ENCODE measurements at places on chromosomes 3 and 15. TPM values are rescaled to one million over a fixed set of nuclear protein-coding genes. Genes with fewer than 3 reads are reported as not detected.

The TIPIN gene
- total RNA-seq: 34.3 TPM

The SLC12A1 gene
- total RNA-seq: not detected

The ZPLD1 gene
- total RNA-seq: not detected

The C2CD4B gene
- total RNA-seq: not detected

The CEMIP gene
- total RNA-seq: not detected

The CNTN6 gene
- not detected for total RNA-seq

The CPNE9 gene
- not detected for total RNA-seq

The DCP1A gene
- 28.6 TPM for total RNA-seq

- peaks cover 42% of the 10 kb centered on the region for H3K4me1 ChIP-seq
- H3K27me3 ChIP-seq: no peaks in the 10 kb centered on the region
- H3K36me3 ChIP-seq: no peaks in the 10 kb centered on the region
- peak overlapping the region; percentile 95 for H3K27ac ChIP-seq
- peak; percentile 76 for DNase-seq
Measured at GRCh38 chr15:41772720-41773331, 1.5 kb upstream of the MAPKBP1 start.

GRCh38 chr3:98555025-98555379 lies 23.2 kb downstream of the GPR15 start:
- no peak for DNase-seq
- H3K27ac ChIP-seq: peak overlapping the region; percentile 98
- H3K27me3 ChIP-seq: no peaks in the 10 kb centered on the region
- peaks cover 87% of the 10 kb centered on the region for H3K4me1 ChIP-seq
- peak overlapping the region; percentile 78 for H3K4me3 ChIP-seq

- H3K27ac ChIP-seq: no peak overlapping the region
- no peaks in the 10 kb centered on the region for H3K27me3 ChIP-seq
- no peaks in the 10 kb centered on the region for H3K4me1 ChIP-seq
- no peak for DNase-seq
- H3K4me3 ChIP-seq: no peak overlapping the region
- no peaks in the 10 kb centered on the region for H3K36me3 ChIP-seq
Measured at GRCh38 chr3:193498215-193498614, 56.5 kb downstream of the ATP13A4 start.

DNA sequence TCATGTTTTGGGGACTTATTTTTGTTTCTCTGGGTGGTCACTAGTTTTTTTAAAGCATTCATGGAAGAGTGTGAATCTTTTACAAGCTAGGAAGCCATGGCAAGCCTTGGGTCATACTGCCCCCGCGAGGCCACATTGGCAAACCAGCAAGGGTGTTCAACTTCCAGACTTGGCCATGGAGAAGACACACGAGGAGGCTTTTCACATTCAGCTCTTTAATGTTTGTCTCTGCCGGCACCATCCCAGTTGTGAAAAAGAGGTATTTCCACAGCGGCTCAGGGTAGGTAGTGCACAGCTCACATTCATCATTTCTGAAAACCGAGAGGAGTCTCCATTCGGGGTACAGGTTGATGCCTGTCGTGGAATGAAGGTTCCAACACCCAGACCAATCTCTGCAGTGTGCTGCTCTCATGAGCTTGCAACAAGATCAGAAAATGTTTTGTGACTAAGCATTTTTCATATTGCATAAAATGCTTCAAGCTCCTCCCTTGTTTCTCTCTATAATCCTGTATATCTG lies 7.7 kb downstream of the CCR5 start:
- peaks cover 6% of the 10 kb centered on the region for H3K27me3 ChIP-seq
- peaks cover 72% of the 10 kb centered on the region for H3K4me1 ChIP-seq
- peak overlapping the region; percentile 53 for H3K27ac ChIP-seq
- no peak overlapping the region for H3K4me3 ChIP-seq
- DNase-seq: peak; percentile 81
- H3K36me3 ChIP-seq: peaks cover 39% of the 10 kb centered on the region

DNA sequence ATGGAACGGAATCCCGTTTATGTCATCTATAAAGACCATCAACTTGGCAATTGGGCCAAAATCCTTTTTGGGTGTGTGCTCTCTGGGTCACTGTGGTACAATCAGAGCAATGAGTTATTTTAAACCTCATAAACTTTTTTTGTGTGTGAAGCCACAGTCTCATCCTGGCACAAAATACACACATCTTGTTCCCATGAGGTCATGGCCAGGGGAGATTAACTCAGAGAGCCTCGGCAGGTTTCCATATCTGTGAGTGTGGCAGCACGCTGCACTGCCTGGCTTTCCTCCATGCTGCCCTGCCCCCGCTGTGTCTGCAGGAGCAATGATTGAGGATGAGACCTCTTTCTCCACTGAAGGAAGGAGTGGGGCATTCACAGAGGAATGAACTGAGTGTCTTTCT lies 54.0 kb upstream of the DLG1 start:
- no peak for DNase-seq
- H3K27me3 ChIP-seq: peaks cover 30% of the 10 kb centered on the region
- H3K36me3 ChIP-seq: no peaks in the 10 kb centered on the region
- H3K27ac ChIP-seq: no peak overlapping the region

GRCh38 chr15:41774882-41775417 lies 666 bp downstream of the MAPKBP1 start:
- peaks cover 61% of the 10 kb centered on the region for H3K4me1 ChIP-seq
- no peaks in the 10 kb centered on the region for H3K36me3 ChIP-seq
- peak; percentile 46 for DNase-seq
- peak overlapping the region; percentile 91 for H3K4me3 ChIP-seq
- peak overlapping the region; percentile 95 for H3K27ac ChIP-seq
- H3K27me3 ChIP-seq: no peaks in the 10 kb centered on the region

- H3K4me3 ChIP-seq: no peak overlapping the region
- DNase-seq: no peak
- no peak overlapping the region for H3K27ac ChIP-seq
- no peaks in the 10 kb centered on the region for H3K27me3 ChIP-seq
- H3K36me3 ChIP-seq: no peaks in the 10 kb centered on the region
- H3K4me1 ChIP-seq: no peaks in the 10 kb centered on the region
Measured at GRCh38 chr15:27358751-27359434, 387.9 kb downstream of the GABRG3 start.

DNA sequence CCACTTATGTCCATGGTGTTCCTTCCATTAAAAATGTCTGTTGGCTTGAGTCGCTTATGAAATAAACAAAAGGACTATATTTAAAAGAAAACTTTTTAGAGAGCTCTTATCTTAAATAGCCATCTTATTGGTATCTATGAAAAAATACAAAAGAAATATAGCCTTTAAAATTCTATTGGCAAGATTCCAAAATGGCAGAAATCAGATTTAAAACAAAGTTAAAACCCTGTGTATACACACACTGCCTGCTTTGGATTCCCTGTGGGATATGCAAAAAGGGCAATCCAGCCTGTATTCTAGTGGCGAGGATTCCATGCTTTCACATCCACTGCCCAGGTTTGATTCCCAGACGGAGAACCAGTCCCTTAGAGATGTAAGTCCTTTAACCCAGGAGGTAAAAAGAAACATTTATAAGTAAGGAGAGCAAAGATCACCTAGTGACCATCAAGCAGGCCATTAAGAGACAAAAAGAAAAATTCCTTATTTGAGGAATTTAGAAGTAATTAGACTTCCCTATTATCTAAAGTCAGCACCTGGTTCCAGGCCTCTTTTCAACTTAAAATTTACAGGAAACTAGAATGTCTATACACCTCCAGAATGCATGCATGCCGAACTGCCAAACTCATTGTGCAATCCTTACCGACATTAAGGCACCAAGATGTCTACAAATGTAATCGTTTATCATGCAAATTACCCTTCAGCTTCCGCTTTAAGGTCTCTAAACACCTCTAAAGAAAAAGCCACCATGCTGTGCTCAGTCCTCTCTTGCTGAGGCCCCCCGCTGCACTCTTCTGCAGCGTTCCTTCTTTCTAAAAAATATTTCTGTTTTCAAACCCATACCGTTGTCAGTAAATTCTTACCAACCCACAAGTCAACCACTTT lies 69.6 kb upstream of the STRIT1 start:
- H3K27me3 ChIP-seq: peaks cover 4% of the 10 kb centered on the region
- DNase-seq: no peak
- no peaks in the 10 kb centered on the region for H3K36me3 ChIP-seq
- H3K4me1 ChIP-seq: no peaks in the 10 kb centered on the region

DNA sequence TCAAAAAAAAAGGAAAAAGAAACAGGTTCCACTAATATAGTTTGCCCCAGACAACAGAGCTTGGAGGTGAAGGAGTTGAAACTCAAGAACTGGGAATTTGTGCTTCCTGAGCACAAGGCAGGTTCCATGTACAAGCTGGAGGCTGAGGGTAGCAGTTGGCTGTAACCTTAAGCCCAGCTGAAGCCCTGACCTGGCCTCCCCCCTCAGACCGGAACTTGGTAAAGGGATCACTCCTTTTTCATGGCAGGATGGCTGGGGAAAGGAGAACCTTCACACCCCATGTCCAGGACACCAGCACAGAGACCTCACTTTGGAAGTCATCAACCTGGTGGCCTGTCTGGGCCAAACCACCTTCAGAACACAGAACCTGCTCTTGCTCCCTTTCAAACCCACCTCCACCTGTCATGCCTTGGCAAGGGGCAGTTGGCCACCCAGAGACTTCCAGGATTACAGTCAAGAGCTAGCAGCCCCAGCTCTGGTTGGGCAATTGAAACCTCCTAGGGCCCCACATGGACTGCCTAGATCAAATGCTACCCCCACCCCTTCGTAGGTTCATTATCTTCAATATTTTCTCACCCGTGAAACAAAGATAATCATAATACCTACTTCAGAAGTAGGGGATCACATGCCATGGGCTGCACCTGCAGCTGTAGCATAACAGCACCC lies 3.5 kb downstream of the RPL29 start:
- peaks cover 32% of the 10 kb centered on the region for H3K36me3 ChIP-seq
- H3K4me1 ChIP-seq: peaks cover 42% of the 10 kb centered on the region
- DNase-seq: no peak
- peak overlapping the region; percentile 15 for H3K27ac ChIP-seq
- H3K4me3 ChIP-seq: no peak overlapping the region

DNA sequence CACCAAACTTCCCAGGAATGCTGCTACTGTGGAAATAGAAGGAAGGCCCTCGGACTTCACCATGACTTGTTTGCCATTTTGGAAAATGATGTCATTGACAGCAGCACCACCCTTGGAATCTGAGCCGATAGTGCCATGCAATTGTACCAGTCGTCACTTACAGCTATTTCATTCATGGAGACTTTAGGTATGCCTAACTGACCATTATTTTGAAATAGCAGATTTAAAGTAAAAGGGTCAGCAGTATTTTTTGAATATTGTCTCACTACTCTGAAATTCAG lies 66.0 kb upstream of the ARL8B start:
- no peak overlapping the region for H3K4me3 ChIP-seq
- H3K27ac ChIP-seq: peak overlapping the region; percentile 87
- peaks cover 5% of the 10 kb centered on the region for H3K27me3 ChIP-seq

GRCh38 chr3:47159820-47160219 lies 4.1 kb downstream of the SETD2 start:
- no peaks in the 10 kb centered on the region for H3K27me3 ChIP-seq
- no peak overlapping the region for H3K27ac ChIP-seq
- peaks cover 40% of the 10 kb centered on the region for H3K4me1 ChIP-seq
- H3K4me3 ChIP-seq: no peak overlapping the region
- H3K36me3 ChIP-seq: peaks cover 22% of the 10 kb centered on the region
- DNase-seq: no peak

DNA sequence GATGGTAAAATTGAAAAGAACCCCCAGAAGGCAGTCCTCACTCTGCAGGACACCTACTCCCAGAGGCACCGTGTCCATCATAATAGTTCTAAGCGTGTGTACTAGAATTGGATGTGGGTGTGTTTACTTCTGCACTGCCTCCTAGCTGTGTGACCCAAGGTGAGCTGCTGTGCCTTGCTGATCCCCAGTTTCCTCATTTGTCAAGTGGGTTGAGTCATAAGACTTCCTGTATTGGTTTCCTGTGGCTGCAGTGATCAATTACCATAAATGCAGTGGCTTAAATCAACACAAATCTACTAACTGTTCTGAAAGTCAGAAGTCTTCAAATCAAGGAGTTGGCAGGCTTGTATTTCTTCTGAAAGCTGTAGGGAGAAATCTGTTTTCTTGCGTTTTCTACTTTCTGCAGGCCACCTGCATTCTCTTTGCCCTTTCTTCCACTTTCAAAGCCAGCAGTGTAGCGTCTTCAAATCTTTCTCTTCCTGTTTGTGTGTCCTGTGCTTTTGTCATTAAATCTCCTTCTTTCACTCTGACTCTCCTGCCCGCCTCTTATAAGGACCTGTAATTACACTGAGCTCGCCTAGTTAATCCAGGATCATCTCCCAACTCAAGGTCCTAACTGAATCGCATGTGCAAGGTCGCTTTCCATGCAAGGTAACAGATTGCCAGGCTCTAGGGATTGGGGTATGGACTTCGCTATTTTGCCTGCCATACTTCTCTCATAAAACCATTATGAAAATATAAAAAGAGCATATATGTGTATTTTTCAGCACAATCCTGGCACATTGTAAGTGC lies 59.0 kb downstream of the RORA start:
- peak; percentile 76 for DNase-seq
- H3K4me1 ChIP-seq: peaks cover 24% of the 10 kb centered on the region
- H3K27ac ChIP-seq: peak overlapping the region; percentile 84
- H3K27me3 ChIP-seq: peaks cover 25% of the 10 kb centered on the region

- H3K4me3 ChIP-seq: no peak overlapping the region
- H3K27me3 ChIP-seq: no peaks in the 10 kb centered on the region
- no peak for DNase-seq
Measured at GRCh38 chr3:130663092-130663491, 83.5 kb downstream of the PIK3R4 start.

DNA sequence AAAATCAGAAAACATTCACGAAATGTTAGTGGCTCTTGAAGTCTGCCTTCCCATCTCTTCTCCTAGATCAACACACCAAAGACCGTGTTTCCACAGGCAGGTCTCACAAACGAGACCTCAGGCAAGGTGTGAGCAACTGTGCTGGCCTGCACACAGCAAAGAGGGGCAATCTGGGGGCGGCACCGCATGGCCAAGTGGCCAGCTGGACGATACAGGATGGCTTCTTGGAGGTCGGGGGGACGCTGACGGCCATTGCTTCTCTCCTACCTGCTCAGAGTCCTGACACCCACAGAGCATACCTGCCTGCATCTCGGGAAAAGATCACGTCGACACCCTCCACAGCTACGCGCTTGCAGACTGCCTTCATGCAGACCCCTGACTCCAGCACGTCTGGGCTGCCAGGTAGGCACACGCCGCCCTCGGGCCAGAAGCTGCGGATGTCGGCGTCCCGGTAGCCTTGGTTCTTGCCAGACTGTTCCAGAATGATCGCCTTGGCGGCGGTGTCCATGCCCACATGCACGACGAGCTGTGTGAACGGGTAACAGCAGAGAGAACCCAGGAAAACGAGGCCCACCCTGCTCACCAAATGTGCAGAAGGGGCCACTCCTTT lies 38.4 kb downstream of the PGPEP1L start:
- no peak for DNase-seq
- no peaks in the 10 kb centered on the region for H3K4me1 ChIP-seq
- H3K4me3 ChIP-seq: no peak overlapping the region

DNA sequence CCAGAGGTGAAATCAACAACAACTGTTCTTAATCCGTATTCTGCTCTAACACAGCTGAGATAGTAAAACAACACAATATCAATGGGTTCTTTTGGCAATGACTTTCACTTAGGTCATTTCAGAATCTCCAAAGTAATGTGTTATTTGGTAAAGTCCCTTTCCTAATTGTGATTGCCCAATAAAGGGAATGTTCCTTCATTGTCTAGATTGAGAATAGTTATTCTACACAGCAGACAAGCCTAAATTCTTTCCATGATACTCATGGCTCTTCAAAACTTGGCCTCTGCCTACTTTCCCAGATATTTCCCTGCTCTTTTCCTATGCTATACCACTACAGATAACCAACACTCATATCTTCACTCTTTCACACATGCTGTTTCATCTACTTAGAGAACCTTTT lies 219.8 kb downstream of the FMN1 start:
- H3K4me1 ChIP-seq: no peaks in the 10 kb centered on the region
- DNase-seq: no peak
- H3K36me3 ChIP-seq: no peaks in the 10 kb centered on the region
- no peak overlapping the region for H3K27ac ChIP-seq

Measured in activated CD8-positive, alpha-beta memory T cell treated with anti-CD3 and anti-CD28 coated beads, Interleukin-2, amount 10 ng/mL, durations not matched to agents 7 days and 5 days (primary cell).